ENCODE measurements at places on chromosomes 3 and 15.

DNA sequence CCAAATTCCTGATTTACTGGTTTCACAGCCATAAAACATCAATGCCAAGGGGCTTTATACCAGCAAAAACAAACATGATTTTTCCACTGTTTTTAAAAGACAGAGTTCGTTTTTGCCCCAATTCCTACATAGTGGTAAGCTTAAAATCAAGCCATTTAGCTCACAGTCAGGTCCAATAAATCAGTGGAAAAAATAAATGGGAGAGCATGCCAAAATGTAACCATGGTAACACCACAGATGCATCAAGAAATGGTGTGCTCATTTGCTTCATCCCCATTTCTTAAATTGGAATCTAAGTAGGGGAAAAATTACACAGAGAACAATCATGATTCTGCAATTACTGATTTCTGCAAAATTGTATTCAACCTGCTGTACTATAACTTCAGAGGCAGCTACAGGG is 418.8 kb downstream of the MAGI1 start:
- no peaks in the 10 kb centered on the region for H3K27me3 ChIP-seq
- H3K4me1 ChIP-seq = no peaks in the 10 kb centered on the region
- H3K27ac ChIP-seq = peak overlapping the region; percentile 18
- H3K4me3 ChIP-seq = no peak overlapping the region

DNA sequence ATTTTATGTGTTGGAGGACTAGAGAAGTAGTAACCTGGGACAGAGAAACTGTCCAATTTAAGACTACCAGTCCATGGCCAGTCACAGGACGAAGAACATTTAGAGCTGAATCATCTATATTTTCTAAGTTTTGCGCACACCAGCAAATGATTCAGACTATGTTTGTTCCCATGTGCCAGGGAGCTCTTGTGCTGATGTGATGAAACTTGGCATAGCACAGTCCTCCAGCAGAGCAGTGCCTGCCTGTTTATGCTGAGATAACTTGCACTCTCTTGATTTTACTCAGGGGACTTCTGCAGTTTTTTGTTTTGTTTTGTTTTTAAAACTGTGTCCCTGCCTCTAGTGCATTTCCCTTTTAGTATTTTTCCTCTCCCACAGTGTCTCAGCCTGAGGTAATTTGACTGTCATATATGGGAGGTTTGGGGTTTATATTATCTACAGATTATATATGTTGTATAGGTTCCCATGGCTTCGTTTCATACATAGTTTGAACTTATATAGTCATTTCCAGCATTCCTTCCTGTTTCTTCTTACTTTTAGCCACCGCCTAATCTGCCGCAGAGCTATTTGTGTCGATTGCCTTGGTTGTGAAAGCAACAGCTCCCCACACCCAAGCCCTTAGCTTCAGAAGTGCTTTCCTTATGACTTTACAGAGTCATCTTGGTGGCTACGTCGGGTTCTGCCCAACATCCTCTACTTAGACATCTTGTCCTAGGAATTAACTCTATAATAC is 45.5 kb downstream of the PPM1L start:
- DNase-seq = peak; percentile 78
- peak overlapping the region; percentile 30 for H3K4me3 ChIP-seq
- peak overlapping the region; percentile 88 for H3K27ac ChIP-seq

DNA sequence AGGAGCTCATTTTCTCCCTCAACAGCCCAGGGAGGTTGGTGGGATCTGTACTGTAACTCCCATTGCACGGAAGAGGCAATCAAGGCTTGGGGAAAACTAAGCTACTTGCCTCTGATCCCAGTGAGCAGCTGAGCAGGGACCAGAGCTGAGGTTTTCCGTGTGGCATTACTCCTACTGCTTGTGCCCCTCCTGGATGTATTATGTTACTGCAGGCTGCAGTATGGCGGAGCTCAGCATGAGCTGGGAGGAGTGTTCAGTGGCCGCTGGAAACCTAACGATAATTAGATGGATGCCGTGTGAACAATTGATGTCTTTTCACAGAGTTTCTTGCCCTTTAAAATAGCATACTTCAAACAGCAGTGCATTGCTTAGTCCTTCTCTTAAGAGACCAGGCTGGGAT is 2.0 kb upstream of the TPRG1 start:
- H3K27ac ChIP-seq = no peak overlapping the region
- H3K36me3 ChIP-seq = no peaks in the 10 kb centered on the region
- H3K4me3 ChIP-seq = no peak overlapping the region
- no peaks in the 10 kb centered on the region for H3K4me1 ChIP-seq

DNA sequence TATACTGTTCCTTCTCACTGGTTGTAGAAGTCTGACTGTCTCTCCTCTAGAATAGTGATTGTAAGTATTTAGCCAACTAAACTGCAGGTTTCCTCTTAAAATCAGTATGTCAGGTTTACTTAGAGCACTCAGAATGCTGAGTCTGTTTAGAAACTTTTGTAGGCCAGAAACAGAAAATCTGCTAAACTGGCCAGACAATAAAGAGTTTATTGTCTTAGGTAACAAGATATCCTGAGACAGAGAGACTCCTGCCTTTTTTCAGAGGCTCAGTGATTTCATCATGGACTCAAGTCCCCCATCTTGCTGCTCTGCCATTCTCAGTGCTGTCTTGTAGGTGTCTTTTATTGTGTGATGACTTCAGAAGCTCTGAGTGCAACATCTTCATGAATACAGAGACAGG is 279.0 kb downstream of the MFSD1 start:
- no peaks in the 10 kb centered on the region for H3K4me1 ChIP-seq
- DNase-seq = no peak
- H3K36me3 ChIP-seq = no peaks in the 10 kb centered on the region
- no peak overlapping the region for H3K27ac ChIP-seq

- no peaks in the 10 kb centered on the region for H3K36me3 ChIP-seq
- H3K27ac ChIP-seq = no peak overlapping the region
- DNase-seq = no peak
- no peaks in the 10 kb centered on the region for H3K27me3 ChIP-seq
- peaks cover 37% of the 10 kb centered on the region for H3K4me1 ChIP-seq
These were observed 336.1 kb upstream of the PROK2 start for GRCh38 chr3:72120806-72121778.

DNA sequence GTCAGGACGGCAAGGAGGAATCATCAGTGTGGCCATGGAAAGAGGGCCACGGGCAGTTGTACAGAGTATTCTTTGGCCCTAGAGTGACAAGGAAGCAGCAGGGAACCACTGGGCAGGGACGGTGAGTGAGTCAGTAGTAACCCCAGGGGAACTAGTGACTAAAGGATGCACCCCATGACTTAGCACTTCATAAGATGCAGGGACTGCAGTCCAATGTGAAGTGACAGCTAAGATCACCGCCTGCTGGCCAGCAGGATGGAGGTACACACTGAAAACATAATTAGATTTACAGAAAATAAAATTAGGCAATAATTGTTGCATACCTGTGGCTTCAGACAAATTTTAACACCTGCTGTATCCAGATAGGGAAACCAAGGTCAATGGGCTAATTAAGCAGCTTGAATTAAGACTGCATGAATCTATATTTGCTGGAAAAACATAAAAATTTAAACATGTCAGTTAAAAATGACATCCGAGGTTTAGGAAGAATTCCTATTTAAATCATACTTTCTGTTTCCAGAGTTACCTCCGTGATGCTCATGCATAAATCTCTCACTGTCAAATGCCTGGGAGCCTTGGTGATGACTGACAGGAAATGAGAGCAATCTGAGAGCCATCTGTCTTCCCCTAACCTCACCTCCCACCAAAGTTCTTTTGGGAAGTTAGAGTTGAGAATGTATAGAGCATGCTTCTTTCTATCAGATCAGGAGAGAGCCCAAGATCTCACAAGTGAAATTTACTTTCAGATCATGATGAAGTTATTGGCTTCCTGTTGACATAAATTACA is 56.5 kb downstream of the DCLK3 start:
- H3K27me3 ChIP-seq = no peaks in the 10 kb centered on the region
- H3K27ac ChIP-seq = no peak overlapping the region
- H3K4me3 ChIP-seq = no peak overlapping the region
- no peaks in the 10 kb centered on the region for H3K4me1 ChIP-seq
- no peak for DNase-seq
